ENCODE measurements at places on chromosomes 3 and 15.
A peak's percentile ranks its signal among the peaks of the same experiment; 100 is the strongest.

- DNase-seq = peak; percentile 21
Observed at GRCh38 chr15:51267703-51268083, 70.7 kb downstream of the CYP19A1 start.

- DNase-seq = no peak
Observed at GRCh38 chr3:70556056-70556455, 243.6 kb upstream of the MDFIC2 start.

GRCh38 chr3:30915782-30916181 is 21.3 kb upstream of the GADL1 start:
- no peak for DNase-seq

DNA sequence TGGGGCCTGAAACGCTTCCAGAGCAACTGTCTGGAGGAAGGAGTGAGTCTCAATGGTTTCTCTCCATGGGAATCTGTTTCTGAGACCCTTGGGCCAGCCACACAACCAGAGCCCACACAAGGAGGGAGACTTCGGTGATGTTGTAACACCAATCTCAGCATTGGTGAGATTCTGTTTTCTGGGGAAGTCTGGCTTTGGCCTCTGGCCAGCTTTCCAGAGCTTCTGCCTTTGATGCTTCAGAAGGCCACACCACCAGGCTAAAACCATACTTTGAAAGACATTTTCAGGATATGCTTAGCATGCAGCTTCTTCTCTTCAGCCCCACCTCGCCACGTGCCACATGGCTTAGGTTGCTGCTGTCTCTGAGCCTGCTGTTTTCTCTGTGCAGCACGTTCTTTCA is 3.6 kb upstream of the EEFSEC start:
- no peak for DNase-seq

GRCh38 chr3:101530686-101531047 is 17.7 kb upstream of the SENP7 start:
- DNase-seq = no peak

- DNase-seq = no peak
Observed at GRCh38 chr3:152811974-152812760, 22.8 kb upstream of the P2RY1 start.

GRCh38 chr3:58021072-58021959 is 13.1 kb downstream of the FLNB start:
- no peak for DNase-seq

DNA sequence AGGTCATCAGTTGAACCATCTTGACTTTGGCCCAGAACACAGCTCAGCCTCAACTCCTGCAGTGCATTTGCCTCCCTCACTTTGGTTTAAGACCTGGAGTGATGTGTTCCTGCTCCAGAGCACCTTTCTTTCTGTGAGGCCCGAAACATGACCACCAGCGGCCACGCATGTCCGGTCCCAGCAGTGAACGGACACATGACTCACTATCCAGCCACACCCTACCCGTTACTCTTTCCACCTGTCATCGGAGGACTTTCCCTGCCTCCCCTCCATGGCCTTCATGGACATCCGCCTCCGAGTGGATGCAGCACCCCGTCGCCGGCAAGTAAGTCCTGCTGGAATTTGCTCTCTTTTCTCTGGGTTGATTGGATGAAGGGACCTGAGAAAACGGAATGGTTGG is 253.8 kb upstream of the RARB start:
- no peak for DNase-seq

- no peak for DNase-seq
Observed at GRCh38 chr15:23663232-23663631, 15.6 kb upstream of the MAGEL2 start.

DNA sequence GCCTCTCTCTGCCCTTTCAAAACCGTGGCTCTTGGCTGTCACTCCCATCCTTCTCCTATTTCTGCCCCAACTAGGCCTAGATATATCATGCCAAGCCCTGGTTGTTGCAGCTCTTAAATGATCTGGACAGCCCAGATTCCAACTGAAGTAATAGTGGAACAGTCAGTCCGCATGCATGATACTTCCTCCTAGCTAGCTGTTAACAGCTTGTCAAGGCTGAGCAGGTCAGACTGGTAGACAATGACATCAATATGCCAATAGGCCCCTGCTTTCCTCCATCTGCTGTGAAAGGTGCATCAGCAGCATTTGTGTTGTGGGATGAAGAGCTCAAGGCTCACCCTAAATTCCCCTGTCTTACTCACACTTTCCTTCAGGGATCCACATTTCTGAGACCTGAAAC is 527.7 kb upstream of the TGFBR2 start:
- no peak for DNase-seq
